Fibroblast of gingiva (primary cell): ENCODE measurements at places on chromosomes 7 and 10.

- peak; percentile 39 for DNase-seq
Observed at GRCh38 chr10:88974012-88974411, 16.6 kb upstream of the FAS start.

- DNase-seq, result no peak
Observed at GRCh38 chr10:80537086-80537735, 491 bp upstream of the SH2D4B start.

DNA sequence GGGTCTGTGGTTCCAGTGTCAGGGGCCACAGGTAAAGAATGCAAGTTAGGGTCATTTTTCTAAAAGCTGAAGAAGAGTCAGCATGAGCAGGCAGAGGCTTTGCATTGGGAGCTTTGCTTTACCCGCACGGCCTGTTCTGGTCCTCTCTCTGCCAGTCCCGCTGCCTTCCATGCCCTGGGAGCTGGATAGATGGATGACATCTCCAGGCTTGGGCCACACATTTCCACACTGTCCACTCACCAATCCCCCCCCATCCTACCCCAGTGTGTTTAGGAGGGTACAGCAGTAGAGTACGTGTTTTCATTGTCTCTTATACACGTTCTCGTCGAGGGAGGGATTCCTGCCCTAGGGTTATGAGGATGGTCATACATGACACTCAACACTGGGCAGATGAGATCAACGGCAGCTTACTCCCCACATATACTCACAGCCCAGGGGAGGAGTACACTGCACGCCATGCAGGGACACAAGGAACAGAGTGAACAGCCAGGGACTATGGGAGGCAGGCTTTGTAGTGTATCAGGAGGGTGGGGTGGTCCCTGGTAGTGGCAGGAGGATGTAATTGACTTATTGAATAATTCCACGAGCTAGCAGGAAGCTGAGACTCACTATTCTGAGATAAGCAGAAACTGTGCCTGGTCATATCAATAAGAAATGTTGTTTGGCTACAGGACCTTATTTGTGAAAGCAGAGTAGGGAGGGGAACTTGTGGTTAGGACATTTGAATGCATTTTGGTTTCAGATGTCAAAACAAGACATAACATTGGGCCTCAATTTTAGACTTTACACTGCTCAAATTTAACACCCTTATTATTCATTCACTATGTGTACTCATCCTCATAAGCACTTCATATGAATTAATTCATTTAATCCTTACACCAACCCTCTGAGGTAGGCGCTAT is 36.6 kb downstream of the PLPP4 start:
- no peak for DNase-seq

DNA sequence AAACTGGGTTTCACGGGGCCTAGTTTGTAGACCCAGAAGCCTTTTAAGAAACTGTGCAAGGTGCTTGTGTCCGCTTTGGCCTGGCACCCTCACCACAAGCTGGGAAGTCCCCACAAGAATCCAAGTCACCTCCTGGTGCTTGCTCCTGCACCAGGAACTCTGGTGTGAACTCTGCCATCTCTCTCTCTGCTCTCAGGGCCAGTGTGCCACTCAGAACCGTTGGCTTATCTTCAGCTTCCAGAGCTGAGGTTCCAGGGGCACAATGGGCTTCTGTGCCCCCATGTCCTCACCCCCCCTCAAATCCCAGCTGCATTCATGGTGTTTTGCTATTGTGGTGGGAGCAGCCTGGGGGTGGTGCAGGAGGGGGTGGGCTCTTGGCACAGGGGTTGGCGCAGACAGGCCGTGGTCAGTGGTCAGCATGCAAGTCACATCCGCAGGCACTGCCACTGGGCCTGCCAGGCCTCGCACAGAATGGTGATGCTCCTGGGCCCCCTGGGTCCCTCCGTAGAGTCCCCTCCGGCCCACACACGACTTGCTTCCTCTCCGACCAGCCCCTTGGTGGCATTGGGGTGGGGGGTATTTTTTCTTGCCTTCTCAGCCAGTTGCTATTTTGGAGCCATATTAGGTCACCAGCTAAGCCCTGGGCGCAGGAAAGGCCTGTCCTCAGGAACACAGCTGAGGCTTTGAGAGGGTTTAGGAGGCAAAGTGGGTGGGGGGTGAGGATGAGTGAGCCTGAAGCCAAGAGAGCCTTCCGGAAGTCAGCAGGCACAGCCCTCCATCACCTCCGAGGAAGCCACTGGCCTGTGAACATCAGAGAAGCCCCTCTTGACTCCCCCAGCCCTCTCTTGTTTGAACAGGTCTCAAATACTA is 3.0 kb downstream of the ZCCHC24 start:
- DNase-seq, result no peak

DNA sequence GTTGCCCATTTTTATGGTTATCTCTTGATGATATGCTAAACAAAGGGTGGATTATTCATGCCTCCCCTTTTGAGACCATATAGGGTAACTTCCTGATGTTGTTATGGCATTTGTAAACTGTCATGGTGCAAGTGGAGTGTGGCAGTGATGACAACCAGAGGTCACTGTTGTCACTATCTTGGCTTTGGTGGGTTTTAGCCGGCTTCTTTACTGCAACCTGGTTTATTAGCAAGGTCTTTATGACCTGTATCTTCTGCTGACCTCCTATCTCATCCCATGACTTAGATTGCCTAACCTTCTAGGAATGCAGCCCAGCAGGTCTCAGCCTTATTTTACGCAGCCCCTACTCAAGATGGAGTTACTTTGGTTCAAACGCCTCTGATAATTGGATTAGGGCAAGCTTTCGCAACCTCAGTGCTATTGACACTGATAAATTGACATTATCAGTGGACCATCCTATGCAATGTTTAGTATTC is 36.9 kb downstream of the BAG3 start:
- DNase-seq, result no peak

DNA sequence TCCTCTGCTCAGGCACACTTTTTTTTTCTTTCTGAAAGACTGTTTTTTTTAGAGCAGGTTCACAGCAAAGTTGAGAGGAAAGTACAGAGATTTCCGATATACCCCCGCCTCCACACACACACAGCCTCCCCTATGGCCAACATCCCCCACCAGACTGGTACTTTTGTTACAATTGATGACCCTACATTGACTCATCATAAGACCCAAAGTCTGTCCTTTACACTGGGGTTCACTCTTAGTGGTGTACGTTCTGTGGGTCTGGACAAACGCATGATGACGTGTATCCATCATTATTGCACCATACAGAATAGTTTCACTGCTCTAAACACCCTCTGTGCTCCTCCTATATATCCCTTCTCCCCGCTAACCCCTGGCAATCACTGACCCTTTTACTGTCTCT is 107.7 kb downstream of the RBM20 start:
- no peak for DNase-seq

DNA sequence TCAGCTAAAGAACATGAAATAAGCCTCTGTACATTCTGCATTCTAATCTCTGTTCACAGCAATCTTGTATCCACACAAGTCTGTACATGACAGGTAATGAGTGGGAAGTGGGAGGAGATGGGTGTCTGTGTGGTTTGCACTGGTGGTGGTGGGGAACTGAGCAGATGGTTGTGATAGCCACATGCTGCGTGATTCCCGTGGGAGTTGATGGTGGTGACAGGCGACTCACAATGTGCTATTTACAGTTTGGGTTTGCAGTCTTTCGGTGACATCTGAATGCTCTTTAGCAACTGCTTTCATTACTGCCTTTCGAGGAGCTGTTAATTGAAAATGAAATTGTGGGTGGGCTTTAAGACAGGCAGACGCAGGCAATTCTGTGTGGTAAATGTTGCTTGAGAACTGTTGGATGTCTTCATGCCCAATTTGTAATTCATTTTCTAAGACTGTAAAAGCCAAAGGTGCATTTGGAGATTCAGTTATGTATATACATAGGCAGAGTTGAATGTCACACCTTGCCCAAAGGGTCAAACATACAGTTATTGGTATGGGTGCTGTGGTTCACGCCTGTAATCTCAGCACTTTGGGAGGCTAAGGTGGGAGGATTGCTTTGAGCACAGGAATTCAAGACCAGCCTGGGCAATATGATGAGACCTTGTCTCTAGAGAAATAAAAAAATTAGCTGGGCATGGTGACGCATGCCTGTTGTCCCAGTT is 308.2 kb downstream of the AUTS2 start:
- no peak for DNase-seq
